ENCODE measurements at places on chromosomes 5 and 9. TPM values are rescaled to one million over a fixed set of nuclear protein-coding genes. Genes with fewer than 3 reads are reported as not detected.
A peak's percentile ranks its signal among the peaks of the same experiment; 100 is the strongest.

The KLF9 gene
- total RNA-seq = 38.1 TPM

DNA sequence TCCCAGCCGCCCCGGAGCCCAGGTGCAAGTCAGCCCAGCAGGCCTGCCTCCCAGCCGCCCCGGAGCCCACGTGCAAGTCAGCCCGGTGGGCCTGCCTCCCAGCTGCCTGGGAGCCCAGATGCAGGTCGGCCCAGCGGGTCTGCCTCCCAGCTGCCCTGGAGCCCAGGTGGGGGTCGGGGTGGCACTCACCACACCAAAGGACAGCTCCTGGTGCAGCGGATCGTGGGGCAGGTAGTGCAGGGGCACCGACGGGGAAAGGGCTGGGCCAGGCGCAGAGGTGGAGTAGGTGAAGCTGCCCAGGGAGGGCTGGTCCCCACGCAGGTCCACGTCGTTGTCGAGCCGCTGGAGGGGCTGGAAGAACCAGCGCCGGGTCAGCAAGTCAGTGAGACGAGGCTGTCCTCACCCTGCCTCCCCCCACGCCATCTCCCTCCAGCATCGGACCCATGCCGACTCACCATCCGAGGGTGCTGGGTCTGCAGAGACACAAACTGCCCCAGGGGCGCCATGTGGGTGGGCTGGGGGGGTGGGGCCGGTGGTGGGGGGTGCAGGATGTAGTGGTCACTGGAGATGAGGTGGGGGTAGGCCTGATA, 6.7 kb downstream of the RNF44 start:
- DNase-seq = no peak

- no peak for DNase-seq
Measured at GRCh38 chr9:99860266-99860665, 38.6 kb downstream of the NR4A3 start.

GRCh38 chr5:172911628-172911880, 47.7 kb upstream of the RPL26L1 start:
- no peak for DNase-seq

DNA sequence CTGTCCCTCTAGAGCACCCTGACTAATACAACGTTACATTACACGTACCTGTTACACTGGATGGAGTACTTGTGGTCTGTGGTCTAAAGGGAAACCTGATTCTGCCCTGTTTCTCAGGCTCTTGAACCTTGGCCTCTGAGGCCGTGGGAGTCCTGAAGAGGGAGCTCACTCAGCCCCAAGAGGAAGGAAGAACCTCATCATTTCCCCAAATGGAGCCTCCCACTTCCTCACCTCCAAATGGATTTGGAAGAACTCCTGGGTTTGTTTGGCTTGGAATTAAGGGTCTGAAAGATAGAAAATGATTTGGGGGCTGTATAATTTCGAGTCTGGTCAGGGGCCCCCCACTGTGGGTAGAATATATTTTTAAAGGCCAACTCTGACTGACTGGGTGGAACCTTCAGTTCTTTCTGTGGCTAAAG, 200.2 kb downstream of the SEMA6A start:
- DNase-seq = no peak

The SPAG8 gene
- not detected for total RNA-seq

The LCN1 gene
- total RNA-seq = not detected

GRCh38 chr5:26482810-26483375, 555.5 kb downstream of the CDH9 start:
- no peak for DNase-seq

- DNase-seq = peak; percentile 24
Measured at GRCh38 chr5:90802474-90803317, 244.1 kb downstream of the ADGRV1 start.

DNA sequence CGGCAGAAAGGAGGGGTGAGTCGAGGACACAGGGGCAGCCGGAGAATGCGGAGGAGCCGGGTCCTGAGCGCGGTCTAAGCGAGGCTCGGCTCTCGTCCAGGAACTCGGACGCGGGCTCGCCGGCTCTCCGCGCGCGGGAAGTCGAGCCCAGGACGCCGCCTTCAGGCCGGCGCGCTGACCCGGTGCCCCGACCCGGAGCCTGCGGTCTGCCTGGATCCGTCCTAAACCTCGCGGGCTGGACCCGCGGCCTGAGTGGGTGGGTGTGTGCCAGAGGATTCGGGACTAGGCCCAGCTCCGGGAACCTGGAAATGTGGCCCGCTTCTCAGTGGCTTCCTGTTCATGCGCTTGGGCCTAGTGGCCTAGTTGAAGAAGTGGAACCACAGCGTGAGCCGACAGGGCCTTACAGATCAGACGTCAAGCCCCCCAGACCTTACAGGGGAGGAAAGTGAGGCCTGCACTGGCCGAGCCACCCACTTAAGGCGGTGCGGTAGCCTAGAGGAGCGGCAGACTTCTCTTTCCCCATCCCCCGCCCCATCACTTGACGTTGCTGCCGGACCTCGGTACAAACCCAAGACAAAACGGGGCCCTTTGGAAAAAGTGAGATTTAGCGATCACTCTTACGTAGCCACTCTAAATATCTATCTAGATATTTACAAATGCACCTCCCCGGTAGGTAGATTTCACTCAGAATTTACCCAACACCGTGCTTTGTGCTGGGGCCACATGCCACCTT, 1.2 kb downstream of the CDKN2B-AS1 start:
- DNase-seq = peak; percentile 30

The SPATA31D3 gene
- not detected for total RNA-seq

DNA sequence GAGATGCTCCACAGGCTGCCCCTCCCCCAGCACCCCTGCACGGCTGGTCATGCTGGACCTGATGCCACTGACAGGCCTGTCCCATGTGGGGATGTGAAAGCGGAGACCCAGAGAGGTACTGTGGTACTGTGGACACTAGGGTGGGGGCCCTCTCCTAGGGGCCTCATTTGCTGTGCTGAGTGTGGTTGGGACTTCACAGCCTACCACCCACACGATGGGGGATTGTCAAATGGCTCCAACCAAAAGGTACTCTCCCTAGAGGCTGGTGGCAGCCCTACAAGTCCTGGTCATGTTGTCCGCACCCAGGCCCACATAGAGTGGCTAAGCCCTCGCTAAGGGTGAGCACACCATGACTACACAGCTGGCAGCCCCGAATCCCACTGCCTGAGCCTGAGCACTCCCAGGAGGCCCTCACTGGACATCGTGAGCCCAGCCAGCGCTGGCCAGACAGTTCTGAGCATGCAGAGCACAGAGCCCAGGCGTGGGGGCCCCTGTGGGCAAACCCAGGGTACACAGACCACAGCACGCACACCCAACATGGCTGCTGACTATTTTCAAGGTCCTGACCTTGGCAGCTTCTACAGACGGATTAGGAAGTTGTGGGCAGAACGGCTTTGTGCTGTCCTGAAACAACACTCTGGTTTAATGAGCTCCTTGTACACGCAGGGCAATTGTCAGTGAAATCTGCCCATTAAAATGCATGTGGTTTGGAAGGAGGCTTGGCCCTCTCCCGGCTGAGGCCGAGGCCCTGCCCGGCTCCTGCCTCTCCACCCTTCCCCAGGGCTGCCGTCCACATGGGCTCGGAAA, 214.1 kb downstream of the HSPA4 start:
- no peak for DNase-seq

DNA sequence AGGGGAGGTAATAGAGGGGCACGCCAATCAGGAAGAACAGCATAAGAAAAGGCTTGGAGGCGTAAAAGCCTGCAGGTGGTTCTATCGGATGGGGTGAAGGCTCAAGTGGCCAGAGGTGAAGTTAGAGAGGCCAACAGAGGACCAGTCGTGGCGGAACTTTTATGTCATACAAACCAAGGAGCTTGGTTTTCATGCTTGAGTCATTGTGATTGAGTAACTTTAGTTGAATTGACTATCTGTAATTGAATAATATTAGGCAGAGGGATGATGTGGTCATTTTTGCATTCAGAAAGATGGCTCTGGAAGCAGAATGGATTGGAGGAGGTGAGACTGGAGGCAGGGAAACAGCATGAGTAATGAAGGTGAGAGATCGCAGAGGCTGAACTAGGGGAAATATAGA, 7.2 kb upstream of the SPINK4 start:
- DNase-seq = no peak

DNA sequence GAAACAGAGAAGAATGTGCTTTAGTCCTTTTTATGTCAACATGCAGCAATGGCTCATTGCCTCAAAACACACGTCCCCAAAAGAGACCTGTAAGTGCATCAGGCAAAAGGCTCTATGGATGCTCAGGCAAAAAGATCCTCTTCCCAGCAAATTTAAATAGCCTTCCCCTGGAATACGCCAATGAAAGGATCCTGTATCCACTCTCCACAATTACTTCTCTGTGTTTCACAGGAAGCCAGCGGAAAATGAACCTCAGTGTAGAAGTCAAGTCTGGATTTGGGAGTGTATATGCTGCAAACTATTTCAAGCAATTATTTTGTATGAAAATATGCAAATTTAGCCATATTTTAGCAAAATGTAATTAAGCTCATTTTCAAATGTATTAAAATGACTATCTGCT, 217.9 kb downstream of the EPB41L4A start:
- no peak for DNase-seq

- DNase-seq = no peak
Measured at GRCh38 chr5:175382171-175382570, 61.8 kb downstream of the DRD1 start.

DNA sequence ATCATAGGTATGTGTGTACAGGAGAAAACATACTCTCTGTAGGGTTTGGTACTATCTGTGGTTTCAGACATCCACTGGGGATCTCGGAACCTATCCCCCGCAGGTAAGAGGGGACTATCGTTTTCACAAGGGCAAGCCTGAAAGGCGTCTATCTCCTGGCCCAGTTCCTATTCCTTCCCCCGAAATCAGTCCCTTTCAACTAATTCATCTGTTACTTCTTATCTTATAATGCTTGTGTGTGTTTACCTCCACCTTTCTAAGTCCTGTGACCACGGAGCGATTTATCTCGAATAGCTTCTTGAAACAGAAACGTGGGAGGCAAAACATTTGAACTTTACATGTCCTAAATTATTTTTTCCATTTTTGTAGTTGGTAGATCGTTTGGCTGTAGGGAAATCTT, 11.4 kb downstream of the ABO start:
- no peak for DNase-seq

DNA sequence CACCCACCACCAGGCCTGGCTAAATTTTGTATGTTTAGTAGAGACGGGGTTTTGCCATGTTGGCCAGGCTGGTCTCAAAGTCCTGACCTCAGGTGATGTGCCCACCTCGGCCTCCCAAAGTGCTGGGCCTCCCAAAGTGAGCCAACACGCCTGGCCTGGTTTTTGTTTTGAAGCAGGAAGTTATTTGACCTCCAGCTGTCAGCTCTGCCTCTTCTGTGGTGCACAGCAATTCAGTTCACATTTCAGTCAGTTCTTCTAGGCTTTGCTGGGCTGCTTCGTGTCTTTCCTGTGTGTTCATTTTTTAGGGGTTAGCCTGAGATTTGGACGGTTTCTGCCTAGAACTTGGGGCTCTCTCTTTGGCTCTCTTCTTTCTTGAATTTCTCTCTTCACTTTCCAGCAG, 8.9 kb downstream of the LCN1 start:
- DNase-seq = no peak

- no peak for DNase-seq
Measured at GRCh38 chr5:96257904-96258303, 175.1 kb downstream of the PCSK1 start.

- DNase-seq = no peak
Measured at GRCh38 chr9:107312376-107313050, 29.4 kb downstream of the RAD23B start.

The PCDHA3 gene
- total RNA-seq = 1.0 TPM

DNA sequence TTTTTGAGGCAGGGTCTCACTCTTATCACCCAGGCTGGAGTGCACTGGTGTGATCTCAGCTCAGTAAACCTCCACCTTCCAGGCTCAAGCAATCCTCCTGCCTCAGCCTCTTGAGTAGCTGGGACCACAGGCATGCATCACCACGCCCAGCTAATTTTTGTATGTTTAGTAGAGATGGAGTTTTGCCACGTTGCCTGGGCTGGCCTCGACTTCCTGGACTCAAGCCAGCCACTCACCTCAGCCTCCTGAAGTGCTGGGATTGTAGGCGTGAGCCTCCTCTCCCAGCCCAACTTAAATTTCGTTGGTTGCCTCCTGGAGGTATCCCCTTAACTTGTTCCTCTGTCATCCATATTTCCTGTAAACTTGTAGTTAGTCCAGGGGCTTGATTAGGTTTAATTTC, 47.2 kb downstream of the RAB24 start:
- peak; percentile 27 for DNase-seq

The FNIP1 gene
- 20.5 TPM for total RNA-seq

GRCh38 chr9:134710901-134711300, 69.3 kb downstream of the COL5A1 start:
- no peak for DNase-seq

GRCh38 chr5:43731573-43731972, 128.6 kb downstream of the NNT start:
- no peak for DNase-seq

DNA sequence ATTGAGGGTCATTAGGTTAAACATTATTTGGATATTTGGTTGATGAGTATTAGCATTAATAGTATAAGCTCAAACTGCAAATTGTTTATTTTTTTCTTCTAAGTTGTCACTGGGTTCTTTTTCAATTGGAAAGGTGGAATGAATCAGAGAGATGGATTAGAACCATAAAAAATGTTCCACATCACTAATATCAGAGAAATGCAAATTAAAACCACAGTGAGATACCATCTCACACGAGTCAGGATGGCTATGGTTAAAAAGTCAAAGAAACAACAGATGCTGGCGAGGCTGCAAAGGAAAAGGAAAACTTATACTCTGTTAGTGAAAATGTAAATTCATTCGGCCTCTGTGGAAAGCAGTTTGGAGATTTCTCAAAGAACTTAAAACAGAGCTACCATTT, 122.8 kb downstream of the CCDC192 start:
- no peak for DNase-seq

The TOR1A gene
- total RNA-seq = 17.4 TPM

- DNase-seq = peak; percentile 65
Measured at GRCh38 chr5:116626272-116626723, 51.7 kb upstream of the SEMA6A start.

The CCL21 gene
- total RNA-seq = 40.2 TPM

DNA sequence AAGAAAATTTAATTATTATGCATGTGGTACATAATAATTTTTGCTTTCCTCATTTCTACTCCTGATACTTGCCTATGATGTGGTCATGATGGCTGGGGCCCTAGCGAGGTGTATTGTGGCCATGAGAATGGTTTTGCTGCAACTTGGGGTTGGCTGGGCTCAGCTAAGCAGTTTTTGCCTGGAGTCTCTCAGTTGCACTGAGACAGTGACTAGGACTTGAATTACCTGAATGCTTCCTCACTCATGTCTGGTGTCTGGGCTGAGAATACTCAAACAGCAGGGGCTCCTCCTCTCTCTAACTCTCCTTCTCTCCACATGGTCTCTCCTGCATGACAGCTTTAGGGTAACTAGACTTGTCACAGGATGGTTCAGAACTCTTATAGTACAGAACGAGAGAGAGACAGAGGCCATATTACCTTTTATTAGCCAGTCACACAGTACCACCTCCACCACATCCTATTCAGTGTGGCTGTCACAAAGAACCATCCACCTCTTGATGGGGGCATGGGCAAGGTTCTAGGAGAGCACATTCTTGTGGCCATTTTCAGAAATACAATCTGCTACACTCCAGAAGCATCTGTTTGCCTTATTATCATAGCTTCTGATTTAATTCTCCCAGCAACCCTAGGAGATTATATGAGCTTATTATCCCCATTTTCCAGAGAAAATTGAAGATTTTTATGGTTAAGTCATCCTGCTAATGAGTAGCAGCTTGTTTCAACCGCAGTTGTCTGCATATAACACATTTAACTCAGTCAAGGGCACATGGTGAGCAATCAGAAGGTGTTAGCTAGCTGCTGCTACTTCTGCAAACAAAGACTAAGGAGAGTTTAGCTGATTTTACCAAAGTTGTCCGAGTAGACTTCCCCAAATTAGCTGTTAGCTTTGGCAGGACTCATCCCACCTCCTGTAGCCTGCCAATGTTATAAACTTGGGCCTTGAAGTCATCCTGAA, 245.1 kb downstream of the DOCK8 start:
- DNase-seq = no peak

The BRIX1 gene
- total RNA-seq = 9.3 TPM

All from body of pancreas (tissue), 4 donors.